ENCODE measurements at places on chromosomes 11 and 22.

DNA sequence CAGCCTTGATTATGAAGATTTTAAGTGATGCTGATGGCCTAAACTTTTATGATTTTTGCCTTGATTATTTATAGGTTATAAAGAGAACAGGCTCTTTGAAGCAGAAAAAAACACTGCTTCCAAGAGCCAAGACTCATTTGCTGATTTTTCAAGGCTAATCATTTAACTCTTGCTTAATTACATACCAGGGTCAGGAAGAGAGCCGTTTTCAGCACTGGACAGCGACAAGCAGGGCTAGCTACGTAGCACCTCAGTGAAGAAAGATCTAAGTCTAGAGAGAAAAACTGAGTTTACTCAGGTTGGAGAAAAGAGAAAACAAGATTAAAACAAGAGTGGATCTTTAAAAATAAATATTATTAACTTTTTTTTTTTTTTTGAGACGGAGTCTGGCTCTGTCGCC is 615.4 kb upstream of the B3GAT1 start:
- peak; percentile 33 for DNase-seq

GRCh38 chr11:83681906-83682610 is 395.9 kb upstream of the CCDC90B start:
- DNase-seq, result no peak

- DNase-seq, result no peak
Measured at GRCh38 chr11:117319214-117319840, 3.3 kb upstream of the BACE1 start.

GRCh38 chr11:100730266-100730665 is 43.2 kb downstream of the ARHGAP42 start:
- no peak for DNase-seq

Data from urothelium cell line (cell line).